ENCODE measurements at places on chromosomes 3 and 15.

DNA sequence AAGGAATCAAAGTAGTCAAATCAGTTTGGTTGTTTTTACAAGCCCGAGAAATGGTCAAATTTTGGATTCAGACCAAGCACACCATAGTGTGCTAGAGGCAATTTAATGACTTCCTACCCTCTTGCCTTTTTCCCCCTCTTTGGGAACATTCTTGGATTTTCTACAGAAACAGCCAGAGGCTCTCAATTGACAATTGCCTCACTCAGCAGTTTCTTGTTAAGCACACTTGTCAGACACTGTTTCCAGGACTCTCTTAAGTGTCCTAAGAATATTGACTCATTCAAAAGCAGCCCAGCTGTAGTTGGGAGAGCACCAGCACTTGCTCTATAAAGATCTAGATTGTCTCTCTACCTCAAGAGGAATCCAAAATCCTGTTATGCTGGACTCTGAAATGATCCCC lies 1.5 kb upstream of the SLC35G2 start:
- DNase-seq = no peak

DNA sequence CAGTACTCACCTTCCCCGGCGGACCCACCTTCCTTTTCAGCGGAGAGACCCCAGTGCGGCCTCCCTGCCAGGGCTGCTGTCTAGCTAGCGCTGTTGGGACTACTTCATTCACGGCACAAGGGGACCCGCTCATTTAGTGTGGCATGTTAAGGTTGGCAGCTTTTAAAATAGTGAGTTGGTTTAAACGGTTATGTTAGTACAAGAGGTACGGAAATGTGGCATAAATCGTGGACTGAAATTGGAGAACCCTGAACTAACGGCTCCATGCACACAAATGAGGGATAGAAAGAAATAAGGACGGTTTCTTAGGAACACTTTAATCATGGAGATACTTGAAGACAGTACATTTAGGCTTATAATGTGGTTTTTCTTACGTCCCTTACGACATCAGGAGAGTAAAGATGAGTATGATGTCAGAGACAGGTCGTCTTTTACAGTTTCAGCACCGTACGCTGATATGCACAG lies 752 bp downstream of the CEP63 start:
- DNase-seq = peak; percentile 15

DNA sequence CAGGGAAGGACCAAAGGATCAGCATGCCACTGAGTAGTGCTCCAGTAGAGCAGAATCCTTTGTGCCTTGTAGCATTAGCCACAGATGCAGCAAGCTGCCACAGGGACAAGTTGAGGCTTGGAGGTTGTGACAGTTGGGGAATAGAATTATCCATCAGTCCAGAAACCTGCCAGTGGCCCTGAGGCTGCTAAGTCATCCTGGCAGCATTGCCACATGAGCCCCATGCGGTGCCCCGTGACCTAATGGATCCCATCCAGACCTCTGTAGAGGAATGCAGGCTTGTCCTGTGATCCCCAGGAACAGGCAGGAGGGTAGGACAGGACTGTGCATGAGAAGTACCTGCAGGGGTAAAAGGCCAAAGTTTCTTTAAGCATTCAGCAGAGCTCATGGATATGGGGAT lies 51.7 kb downstream of the BOC start:
- DNase-seq = no peak

GRCh38 chr15:61342390-61342789 lies 113.3 kb upstream of the RORA start:
- DNase-seq = no peak

DNA sequence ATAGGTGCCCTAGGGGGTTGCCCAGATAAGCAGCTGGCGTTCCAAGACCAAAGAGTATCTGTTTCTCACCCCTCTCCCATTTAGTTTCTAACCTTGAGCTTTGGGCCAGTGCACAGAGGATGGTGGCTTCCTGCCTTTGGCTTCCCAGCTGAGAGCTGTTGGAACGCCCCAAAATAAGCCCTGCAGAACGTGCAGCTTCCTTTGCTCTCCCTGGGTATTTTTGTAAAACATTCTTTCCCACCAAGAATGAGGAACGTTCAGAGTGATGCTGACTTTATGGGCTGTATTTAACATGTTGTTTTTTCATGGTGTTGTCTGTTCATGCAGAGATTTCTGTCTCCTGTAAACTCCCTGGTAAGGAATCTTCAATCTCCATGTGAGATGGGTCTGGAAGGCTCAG lies 63.8 kb downstream of the LPP start:
- no peak for DNase-seq

GRCh38 chr15:101804375-101804774 lies 1.1 kb downstream of the OR4F6 start:
- DNase-seq = no peak

DNA sequence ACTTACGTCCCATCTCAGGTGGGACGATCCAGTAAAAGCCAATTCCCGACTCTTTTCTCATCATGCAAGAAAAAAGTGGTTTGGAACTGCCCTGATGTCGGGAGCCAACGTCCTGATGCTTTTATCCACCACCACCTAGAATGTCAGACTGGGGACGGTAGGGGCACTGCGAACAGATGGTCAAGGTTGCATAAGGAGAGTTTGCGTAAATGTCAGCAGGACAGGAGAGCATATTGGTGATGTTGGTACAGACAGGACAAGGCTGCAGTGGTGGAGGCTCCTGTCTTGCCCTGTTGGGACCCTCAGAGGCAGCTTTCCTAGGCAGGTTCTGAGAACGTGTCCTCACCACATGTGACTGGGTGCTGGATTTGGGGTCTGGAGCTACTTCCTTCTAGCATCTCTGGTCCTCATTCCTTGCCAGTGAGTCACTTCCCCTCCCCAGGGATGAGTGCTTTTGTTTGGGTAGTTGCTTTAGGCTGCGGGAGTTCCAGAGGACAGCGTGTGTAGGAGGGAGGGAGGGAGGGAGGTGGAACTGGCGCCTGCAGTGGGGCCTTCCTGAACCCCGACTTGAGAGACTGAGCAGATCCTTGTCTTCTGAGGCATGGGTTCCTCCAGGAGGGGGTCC lies 21.0 kb downstream of the THSD4 start:
- DNase-seq = no peak

Measured in stimulated activated CD4-positive, alpha-beta T cell treated with anti-CD3 and anti-CD28 coated beads, Interleukin-2, amount 100 ng/mL, for 48 hours (primary cell).